ENCODE measurements at places on chromosomes 11 and 22.

GRCh38 chr22:24186352-24186740 is 5.1 kb downstream of the SUSD2 start:
- no peak for DNase-seq

- DNase-seq, result no peak
Measured at GRCh38 chr11:8138526-8138925, 30.3 kb downstream of the RIC3 start.

- no peak for DNase-seq
Measured at GRCh38 chr22:44358709-44359440, 46.1 kb upstream of the SHISAL1 start.

DNA sequence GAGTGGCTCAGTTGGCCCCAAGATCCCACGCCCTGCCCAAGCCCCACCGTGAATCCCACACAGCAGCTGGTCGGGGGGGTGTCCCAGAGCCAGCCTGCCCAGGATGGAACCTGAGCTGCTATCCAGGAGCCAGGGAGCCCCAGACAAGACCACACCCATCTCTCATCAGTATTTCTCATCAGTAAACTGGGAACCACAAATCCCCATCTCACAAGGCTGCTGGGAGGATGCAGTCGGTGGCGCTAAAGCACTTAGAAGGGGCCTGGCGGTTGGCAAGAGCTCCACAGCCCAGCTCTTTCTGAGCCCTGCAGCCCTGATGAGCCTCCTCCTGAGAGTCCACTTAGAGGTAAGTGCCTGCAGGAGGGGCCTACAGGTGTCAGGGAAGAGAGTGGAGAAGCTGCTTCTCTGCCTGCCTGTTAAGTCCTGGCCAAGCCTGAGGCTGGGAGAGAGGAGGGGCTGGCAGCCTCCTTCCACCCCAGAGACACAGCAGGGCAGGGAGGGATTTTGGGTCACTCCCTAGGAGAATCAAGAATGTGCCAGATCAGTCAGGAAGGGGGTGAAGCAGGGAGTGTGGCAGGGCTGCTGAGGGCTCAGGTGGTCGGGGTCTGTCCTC is 6.1 kb downstream of the FADS3 start:
- DNase-seq, result no peak

GRCh38 chr11:122646549-122647340 is 8.8 kb upstream of the UBASH3B start:
- DNase-seq, result no peak

DNA sequence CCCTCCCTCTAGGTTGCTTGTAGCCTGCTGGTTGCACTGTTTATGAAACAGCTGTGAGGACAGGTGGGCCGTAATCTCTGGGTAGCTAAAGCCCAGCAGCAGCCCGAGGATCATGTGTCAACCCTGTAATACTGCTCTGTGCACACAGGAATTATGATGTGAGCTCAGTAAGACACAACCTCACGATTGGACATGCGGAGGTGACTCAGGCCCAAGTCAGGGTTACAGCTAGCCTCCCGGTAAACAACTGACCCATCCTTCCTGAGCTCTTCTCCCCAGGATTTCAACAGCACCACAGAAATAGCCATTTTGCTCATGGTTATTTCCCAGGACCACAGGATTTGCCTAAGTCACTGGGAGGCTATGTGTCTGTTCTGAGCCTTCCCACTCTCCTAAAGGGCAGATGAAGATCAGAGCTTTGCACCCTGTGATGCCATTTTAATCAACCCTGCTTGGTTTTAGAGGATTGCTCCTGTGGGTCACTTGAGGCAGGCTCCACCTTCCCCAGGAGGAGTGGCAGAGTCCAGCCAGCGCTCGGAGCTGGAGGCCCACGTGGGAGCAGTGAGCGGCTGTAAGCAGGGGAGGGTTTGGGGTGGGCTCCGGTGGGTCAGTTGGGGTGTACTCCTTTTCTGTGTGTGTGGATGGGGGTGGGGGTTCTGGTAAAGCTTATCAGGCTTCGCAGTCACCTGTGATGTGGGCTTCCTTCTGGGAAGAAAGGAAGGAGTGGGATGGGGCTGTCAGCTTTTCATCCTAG is at the start of gene AMPD3:
TSS of gene AMPD3 (plus strand) at position 387 of the 754 bp plus-strand sequence. CDS start 6,256 bp downstream, outside the sequence.
- DNase-seq, result no peak

DNA sequence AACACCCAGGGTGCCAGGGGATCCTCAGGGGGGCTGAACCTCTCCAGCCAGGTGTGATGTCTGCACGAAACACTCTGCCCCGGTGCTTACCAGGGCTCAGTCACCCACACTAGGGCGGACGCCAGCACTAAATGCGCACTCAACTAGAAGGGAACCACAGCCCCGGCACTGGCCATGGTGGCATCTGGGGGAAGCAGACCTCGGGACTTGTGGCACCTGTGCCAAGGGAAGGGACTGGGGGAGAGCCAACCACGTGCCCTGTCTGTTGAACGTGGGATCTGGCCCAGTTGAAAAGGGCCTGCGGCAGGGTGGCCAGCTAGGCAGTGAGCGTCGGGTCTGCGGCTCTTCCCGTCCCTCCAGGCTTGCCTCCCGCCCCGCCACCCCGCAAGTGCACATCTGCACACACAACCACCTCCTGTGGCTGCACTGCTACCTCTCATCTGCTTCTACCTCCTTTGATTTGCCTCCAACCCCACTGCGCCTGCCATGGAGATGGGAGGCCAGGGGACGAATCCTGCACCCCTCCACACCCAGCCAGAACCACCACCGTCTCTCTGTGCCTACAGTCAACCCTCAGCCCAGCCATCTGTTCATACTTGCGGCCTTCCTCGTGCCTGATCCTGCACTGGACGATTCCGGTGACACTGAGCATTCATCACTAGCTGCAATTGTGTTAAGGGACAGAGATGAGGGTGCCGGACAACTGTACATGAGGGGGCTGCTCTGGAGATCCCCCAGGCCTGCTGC is 15.0 kb upstream of the MOB2 start:
- no peak for DNase-seq

- no peak for DNase-seq
Measured at GRCh38 chr22:17738386-17739128, 35.7 kb downstream of the BID start.

DNA sequence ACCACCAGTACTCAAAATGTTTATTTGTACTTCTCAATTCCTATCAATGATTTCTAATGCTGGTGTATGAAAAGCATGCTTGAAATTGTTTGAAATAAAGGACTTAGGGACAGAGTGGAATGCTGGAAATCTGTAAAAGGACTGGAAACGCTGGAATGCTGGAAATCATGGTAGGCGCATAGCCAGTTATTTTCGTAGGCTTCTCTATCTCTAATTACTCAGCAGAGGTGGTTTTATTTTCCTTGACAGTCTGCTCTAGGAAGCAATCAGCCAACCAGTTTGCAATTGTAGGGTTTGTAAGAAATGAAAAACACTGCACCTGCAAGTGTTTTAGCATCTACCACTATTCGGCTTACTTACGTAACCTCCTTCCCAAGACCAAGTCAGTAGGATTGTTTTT is 788 bp downstream of the LIN7C start:
- no peak for DNase-seq

DNA sequence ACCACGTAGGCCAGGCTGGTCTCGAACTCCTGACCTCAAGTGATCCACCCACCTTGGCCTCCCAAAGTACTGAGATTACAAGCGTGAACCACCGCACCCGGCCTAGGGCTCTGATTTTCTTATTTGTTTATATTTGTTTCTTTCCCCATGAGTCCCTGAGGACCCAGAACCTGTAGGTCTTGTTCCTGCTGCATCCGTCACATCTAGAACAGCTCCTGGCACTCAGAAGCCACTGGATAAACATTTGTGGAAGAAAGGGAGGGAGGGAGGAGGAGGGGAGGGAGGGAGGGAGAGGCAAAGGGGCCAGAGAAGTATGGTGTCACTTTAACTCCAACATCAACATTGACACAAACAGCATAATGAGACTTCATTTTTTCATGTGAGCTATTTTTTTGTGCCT is 67.7 kb downstream of the CELSR1 start:
- no peak for DNase-seq

GRCh38 chr11:11038352-11038751 is 180.5 kb upstream of the ZBED5 start:
- DNase-seq, result no peak

Measured in activated T-helper 1 cell treated with Interleukin-2 at 50 U/mL for 16 hours (primary cell).